ENCODE measurements at places on chromosomes 16 and 17. TPM values are rescaled to one million over a fixed set of nuclear protein-coding genes. Genes with fewer than 3 reads are reported as not detected.

MYH3 gene
- total RNA-seq = 20.5 TPM

- DNase-seq = no peak
Observed at GRCh38 chr17:75319904-75320691, 30.9 kb upstream of the SLC25A19 start.

IRX5 gene
- total RNA-seq = not detected

DNA sequence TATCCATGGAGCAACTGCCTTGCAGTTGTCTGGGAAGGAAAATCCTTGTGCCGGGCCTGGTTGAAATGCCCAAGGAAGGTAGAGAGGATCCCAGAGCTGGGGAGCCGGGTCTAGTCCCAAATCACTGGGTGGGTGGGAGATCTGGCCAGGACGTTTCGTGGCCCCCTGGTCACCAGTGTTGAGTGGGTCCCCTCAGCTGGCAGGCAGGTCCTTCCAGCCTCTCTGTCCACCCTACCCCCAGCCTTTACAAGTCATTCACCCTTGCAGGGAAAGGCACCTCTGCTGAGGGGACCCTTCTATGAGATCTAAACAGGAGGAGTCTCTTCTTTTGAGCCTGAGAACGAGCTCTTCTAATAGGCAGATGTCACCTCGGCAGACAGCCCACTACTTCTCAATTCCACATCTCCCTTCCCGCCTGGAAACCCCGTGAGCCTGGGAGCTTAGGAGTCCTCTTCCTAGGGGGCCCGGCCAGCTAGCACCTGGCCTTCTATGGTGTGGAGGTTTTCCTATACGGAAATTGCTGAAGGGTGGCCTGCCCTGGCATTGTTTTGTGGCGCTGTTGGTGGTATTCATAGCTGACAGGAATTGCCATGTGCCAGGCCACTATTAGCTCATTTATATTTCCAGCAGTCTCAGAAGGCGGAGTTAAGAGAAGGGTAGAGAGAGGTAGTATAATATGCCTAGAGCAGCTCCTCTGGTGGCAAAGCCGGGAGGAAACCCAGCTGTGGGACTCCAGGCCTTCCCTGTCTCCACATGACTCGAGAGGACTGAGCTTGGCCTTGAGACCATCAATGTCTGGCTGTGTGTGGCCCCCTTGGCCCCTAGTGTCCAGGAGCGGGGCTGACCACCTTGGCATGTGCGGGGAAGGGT lies 13.3 kb downstream of the MPRIP start:
- no peak for DNase-seq

DNA sequence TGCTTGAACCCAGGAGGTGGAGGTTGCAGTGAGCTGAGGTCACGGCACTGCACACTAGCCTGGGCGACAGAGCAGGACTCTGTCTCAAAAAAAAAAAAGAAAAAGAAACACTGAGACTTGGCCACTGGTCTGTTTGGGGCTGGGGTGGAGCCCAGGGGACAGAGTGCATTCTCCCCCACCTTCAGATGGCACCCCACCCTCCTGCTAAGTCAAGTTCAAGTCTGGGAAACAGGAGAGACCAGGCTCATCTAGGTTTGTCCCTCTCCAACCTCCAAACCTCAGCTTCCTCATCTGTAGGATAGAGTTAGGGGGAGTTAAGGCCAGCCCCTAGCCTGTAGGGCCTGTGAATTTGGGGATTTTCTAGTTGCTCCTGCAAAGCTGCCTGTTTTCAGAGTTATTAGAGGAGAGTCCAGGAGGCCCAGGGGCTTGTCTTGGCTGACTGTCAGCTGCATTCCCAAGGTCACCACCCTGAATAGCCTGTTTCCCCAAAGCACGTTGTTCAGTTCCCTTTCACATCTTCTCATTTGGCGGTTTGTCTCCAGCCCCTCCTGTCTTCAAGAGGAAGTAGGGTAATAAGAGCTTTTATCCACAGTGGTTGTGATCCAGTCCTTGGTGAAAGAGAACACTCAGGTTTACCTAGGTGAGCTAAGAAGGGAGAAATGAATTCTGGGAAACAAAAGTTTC lies 2.2 kb downstream of the MT3 start:
- DNase-seq = no peak

- no peak for DNase-seq
Observed at GRCh38 chr17:45300060-45300751, 16.6 kb downstream of the MAP3K14 start.

GRCh38 chr16:194516-194915 lies 14.3 kb downstream of the HBQ1 start:
- no peak for DNase-seq

TBC1D3E gene
- not detected for total RNA-seq

RNF227 gene
- 2.6 TPM for total RNA-seq

DNA sequence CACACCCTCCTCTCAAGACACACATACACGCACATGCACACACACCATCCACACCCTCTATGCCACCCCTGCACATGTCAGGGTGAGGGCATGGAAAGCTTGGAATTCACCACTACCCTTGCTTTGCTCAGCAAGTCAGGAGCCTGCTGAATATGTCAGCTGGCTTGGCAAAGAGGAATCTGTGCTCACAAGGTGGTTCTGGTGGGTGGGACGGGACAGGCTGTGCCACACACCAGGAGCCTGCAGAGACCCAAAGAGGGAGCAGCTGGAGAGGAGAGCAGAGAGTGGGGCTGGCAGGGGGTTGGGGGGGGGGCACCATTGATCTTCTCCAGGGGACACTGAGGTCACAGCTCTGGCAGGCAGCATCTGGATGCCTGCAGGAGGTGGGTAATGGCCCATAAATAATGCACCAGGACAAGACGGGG lies 48.7 kb upstream of the NDRG4 start:
- DNase-seq = no peak

- no peak for DNase-seq
Observed at GRCh38 chr17:76556765-76557367, 17.0 kb downstream of the PRCD start.

Data from naive thymus-derived CD4-positive, alpha-beta T cell (primary cell).